SHP77 treated with DMSO at 0.1 percent for 48 hours (cell line): ENCODE measurements at places on chromosomes 13 and 19.

DNA sequence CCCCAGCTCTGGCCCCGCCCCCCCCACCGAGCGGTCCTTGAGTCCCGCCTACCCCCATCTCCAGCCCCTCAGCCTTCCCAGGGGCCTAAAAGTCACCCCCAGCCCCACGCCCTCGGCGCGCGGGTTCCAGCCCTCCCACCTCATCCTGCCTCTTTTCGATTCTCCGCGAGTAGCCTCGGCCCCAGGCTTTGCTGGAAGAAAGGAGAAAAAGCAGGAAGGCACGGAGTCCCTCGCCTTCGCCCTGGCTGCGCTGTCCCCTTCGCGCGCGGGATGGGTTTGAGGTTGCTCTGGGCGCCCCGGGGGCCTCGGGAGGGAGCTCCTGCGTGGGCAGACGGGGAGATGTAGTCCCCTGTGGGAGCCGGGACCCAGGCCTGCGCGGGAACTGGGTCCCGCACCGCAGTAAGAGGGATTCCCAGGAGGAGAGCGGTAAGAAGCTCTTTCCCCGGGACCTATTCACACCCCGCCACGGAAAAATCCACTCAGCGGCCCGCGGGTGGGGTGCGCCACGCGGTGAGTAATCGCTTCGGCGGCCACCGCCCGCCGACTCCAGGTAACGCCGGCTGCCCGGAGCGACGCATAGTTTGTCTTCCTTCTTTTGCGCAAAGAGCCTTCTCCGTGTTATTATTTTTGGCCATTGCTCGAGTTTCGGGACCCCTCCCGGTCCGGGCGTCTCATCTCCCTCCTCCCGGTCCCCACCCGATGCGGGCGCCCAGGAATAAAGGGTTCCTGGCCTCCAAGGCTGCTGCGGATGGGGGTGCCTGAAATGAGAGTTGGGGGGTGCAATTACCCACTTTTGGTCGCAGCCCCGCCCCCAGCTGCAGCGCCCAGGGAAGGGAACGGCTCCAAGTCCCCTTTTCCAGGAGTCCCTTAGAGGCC lies 865 bp upstream of the CRLF1 start:
- DNase-seq = no peak

DNA sequence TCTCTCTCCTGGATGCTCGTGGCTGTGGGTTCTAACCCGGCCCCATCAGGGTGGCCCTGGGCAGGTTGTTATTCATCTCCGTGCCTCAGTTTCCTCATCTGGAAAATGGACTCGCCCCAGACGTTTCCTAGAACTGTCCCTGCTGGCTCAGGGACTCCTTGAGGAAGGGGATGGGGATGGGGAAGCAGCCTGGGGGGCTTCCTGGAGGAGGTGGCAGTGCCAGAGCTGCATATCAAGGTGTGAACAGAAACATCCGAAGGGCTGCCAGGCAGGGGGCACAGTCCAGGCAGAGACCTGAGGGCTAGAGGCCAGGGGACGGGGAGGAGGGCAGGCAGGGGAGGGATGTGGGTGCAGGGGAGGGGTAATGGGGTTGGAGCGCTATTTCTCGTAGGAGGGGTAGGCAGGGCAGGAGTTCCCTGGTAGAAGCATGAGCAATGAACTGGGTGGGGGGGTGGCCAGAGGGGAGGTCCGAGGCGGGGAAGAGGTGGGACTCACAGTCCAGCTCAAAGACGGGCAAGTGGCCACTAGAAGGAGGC lies 3.6 kb upstream of the ELANE start:
- DNase-seq = no peak

DNA sequence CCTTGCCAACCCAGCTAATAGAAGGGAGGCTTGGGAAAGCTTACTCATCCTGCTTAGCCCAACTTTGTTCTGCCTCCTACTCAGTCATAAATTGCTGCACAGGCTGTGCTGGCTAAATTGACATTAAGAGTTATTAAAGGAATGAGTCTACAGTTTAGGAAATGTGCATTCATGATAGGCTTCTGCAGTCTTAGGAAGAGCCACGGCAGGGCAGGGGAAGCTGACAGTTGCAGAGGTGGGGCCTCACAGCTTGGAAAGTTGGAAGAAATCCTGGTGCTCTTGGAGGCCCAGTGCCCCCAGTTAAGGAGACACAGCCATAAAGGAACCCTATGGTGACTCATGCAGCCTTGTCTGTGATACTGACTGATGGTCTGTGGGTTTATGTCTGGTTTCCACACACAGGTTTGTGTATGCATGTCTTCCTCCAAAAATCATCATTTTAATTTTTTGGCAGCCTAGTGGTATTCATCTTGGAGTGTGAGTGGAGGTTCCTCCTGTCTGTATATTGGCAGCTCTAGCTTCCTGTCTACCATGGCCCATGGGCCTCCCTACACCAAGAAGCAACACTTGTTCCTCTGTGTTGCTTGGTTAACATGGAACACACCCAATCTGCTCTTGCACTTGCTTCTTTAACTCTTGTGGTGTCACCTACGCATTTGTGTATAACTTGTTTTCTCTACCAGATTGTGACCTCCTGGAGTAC lies 135.0 kb upstream of the KL start:
- no peak for DNase-seq

DNA sequence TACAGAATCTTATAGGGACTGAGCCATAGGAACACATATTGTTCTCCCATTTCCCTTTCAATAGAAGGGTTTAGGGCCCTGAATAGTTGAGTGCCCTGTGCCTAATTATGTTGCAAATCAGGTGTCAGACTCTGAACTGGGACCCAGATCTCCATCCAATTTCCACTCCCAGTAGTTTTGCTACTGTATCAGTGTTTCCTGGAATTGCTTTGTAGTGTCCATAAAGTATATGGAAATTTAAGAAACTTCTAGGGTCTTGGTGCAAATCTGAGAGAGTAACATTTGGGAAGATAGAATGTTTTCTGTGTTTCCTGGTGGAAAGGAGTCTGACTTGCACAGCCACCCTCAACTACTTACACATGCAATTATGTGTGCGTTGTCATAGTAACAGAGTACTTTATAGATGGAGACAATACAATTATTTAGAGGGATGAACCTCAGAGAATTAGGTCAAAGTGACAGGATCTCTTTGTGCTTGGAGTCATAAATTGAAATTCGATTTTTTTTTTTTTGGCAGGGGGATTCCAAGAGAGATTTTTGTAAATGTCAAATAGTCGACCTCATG lies 646 bp upstream of the SLC10A2 start:
- DNase-seq = no peak

DNA sequence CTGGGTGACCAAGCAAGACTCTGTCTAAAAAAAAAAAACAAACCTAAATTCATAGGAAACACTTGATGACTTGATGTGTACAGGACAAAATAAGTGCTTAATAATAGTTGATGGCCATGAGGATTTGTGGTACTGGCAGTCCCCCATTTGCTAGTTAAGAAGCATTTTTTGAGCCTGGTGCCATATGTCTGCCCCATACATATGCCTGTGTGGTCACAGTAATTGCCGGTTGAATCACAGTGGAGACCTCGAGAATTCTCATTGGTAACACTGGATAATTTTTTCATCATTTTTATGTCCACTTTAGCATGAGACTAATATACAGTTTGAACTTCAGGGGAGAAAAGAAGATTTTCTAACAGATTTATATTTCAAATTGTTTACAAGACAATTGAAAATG lies 79.2 kb downstream of the LRCH1 start:
- no peak for DNase-seq

DNA sequence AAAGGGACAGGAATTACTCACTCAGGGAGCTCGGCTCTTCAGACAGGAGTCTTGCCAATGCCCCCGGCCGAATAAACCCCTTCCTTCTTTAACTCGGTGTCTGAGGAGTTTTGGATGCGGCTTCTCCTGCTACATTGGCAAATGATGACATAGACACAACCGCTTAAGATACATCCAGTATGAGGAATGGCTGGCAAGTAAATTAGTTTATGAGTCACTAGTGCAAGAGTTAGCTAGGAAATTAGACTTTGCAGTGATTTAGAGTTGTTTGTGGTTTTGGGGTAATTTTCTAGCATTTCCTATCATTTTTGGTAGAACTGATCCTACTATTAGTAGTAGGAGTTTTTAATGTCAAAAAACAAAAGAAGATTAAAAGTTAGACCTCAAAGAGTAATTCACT lies 166.2 kb downstream of the SLITRK1 start:
- DNase-seq = no peak

DNA sequence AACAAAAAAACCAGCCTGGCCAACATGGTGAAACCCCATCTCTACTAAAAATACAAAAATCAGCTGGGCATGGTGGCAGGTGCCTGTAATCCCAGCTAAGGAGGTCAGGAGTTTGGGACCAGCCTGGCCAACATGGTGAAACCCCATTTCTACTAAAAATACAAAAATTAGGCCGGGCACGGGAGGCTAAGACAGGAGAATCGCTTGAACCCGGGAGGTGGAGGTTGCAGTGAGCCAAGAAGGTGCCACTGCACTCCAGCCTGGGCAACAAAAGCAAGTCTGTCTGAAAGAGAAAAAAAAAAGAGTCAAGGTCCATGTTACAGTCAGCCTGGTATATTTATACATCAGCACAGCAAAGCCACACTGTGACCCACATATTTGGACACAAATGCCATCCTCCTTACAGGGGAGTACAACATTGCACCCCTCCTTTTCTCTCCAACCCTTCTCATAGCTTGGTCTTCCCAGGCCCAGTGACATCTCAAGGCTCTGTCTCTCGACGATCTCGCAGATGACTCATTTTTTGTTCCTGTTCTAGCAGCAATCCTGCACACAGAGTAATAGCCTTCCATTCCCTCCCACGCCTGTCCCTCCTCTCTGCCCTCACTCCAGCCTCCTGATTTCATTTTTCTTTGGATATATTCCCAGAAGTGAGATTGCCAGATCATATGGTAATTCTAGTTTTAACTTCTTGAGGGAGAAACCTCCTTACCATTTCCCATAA lies 21.0 kb upstream of the DPP9 start:
- DNase-seq = no peak

GRCh38 chr13:75960538-75960994 lies 324.4 kb downstream of the LMO7 start:
- DNase-seq = no peak
